ENCODE measurements at places on chromosomes 2 and 18.
A peak's percentile ranks its signal among the peaks of the same experiment; 100 is the strongest.

DNA sequence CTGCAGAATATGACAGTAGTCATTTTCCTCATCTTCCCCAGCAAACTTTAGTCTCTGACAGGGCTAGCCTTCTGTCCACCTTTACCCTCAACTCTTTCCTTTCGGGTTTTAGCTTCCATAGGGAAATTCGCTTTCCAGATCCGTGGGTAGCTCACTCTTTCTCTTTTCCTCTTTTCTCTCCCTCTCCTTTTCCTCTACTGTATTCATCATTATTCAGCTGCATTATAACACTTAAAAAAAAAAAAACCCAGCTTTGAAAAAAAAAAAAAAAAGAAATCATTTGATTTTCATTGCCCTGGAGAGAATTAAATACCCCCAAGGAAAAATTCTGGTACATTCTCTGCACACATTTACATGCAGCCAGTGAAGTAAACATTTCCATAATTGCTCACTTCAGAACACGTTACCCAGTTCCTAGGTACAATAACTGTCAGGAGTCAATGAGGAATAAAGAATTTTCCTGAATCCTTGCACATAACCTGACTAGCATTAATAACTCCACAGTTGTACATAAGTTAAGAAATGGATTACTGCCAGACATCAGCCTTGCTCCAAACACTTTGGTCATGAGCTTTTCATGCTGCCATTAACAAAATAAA, 63.5 kb downstream of the ZNF521 start:
- no peak for DNase-seq

- DNase-seq, result no peak
Measured at GRCh38 chr2:71786291-71787107, 333.1 kb downstream of the DYSF start.

DNA sequence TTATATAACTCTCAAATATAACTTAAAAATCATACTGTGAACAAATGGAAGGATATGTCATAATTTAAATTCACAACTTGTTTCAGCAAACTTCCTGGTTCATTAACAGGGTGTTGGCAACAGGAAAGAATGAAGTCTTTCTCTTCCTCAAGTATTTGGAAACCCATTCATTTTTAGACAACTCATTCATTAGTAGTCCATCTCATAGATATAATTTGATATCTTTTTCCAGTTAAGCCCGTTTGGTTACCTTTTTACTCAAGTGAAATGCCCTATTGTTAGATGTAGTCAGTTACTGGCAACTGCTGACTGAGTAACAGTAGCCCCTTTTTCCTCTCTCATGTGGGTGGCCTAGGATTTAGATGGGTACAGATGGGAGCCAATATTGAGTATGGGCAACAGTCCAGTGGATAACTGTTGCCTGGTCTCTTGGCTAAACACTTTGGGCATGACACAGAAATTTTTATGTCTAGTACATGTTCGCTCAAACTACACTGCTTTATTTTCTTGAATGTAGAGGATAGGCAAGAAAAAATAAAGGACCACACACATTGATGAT, 4.6 kb upstream of the UGP2 start:
- no peak for DNase-seq

DNA sequence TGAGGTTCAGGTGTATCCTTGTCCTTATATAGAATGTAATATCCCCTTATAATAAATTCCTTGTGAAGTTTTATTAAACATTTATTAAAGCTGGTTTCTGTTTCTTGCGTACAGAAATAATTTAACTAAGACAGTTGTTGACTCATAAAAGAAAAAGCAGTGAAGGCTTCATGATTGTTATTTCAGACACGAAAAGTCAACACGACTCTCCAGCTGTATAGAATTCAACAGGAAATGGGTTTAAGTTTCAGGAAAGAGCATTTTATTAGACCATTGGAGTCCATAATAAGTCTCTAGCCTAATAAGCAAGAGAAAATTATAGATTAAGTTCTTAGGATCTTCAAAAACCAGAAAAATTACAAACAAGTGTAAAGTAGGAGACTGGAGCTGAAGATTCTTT, 62.2 kb downstream of the KCNE4 start:
- no peak for DNase-seq

DNA sequence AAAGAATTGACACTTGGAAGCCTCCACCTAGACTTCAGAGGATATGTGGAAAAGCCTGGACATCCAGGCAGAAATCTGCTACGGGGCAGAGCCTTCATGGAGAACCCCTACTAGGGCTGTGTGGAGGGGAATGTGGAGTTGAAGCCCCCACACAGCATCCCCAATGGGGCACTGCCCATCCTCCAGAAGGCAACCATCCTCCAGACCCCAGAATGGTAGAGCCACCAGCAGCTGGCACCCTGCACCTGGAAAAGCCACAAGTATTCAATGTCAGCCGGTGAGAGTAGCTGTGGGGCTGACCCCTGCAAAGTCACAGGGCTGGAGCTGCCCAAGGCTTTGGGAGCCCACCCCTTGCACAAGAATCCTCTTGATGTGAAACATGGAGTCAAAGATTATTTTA, 53.6 kb upstream of the SNTG2 start:
- no peak for DNase-seq

GRCh38 chr18:62914871-62915392, 199.6 kb downstream of the PHLPP1 start:
- no peak for DNase-seq

DNA sequence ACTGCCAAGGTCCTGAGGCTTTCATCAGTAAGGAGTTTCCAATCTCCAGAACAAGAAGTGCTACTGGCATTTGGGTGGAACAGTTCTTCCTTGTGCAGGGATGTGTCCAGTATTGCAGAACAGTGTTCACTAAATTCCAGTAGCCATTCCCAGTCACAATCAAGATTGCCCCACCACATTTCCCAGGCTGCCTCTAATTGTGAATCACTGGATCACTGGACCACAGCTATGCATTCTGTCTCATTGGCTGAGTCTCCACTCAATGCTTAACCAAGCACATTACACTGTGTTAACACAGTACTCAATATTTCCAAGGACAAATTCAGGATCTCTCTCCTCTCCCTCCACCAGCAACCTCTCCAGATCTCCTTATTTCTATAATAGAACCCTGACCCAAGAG, 160.2 kb upstream of the CCDC150 start:
- no peak for DNase-seq

GRCh38 chr2:219197388-219197787, 9.2 kb upstream of the ZFAND2B start:
- DNase-seq, result no peak

DNA sequence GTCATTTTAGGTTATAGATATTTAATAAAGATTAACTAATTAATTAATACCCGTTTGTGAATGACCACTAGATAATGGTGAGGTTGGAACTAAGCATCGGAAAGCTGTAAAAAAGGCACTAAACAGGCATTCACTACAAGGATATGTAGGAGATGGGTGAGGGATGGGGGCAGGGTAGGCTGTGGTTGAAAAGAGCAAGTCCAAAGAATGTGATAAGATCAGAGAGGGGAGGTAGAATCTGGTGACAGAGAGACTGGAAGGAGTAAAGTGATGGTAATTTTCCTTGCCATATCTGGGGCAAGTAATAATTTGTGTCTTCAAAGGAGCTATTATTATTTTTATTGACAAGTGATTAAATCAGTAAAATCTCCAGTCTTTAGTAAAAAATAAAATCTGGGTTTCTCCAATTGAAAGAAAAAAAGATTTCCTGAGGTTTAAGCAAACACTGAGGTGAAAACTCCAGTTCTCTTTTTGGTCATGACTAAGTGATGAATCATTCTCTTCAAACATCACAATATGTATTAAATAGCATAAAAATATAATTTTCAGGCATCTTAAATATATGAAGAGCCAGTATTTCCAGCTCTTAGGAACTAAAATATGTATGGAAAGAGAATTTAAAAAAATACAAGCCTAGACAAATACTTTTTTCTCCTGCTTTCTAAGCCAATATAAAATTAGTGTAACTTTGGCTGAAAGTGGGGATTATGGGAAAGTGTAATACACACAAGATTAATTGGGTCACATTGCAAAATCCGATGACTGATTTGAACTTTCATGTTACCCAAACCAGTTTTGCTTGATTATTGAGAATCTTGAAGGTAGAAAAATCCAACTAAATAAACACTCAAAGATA, 259.1 kb upstream of the RBMS1 start:
- DNase-seq, result no peak

- DNase-seq, result no peak
Measured at GRCh38 chr2:209986415-209986814, 16.0 kb upstream of the RPE start.

- no peak for DNase-seq
Measured at GRCh38 chr18:28723506-28723905, 546.6 kb upstream of the CDH2 start.

GRCh38 chr2:98515250-98515991, 70.8 kb downstream of the INPP4A start:
- DNase-seq, result no peak

DNA sequence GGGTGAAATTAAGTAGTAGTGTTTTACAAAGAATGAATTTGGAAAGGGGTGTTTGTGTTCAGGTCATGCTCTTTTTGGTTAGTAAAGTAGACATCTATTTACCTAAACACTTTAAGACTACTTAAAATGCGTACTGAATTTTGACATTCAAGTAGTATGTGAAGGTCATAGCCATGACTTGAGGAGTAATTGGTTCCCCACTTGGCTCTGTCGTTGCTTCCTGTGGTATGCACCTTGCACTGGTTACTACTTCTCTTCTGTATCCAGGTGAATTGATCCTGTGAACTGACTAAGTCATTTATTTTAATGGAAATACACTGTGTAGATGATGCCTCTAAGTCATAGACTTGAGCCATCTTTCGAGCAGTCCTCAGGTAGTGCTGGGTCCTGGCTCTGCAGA, 97.9 kb downstream of the ITGB1BP1 start:
- no peak for DNase-seq

DNA sequence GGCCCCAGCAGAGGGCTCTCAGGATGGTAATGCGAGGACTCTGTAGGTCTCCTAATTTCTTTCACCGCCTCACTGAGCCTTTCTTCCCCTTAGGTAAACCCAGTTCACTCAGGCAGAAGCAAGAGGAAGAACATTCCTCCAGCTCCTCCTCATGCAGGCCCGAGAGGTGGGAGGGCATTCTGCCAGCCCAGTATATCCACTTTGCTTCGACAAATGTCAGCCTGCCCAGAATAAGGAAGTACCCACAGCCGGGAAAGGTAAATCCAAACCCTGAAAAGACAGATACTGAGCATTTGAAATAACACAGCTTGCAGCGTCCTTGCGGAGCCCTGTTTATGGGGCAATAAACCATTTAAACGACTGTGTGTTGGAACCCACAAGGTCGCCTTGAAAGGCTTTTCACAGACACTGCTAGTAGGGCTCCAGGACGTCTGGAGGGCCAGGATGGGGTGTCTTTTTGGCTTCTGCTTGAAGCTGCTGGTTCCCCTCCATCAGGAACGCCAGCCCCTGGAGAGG, 63.0 kb upstream of the STPG4 start:
- DNase-seq, result no peak

GRCh38 chr2:29834624-29835023, 86.8 kb downstream of the ALK start:
- no peak for DNase-seq

GRCh38 chr18:64100116-64100922, 48.6 kb downstream of the LINC00305 start:
- no peak for DNase-seq

- no peak for DNase-seq
Measured at GRCh38 chr2:17792515-17792914, 23.7 kb upstream of the MSGN1 start.

- DNase-seq, result no peak
Measured at GRCh38 chr18:12586956-12587355, 71.0 kb downstream of the SPIRE1 start.

GRCh38 chr2:85410584-85411404, 628 bp upstream of the CAPG start:
- DNase-seq, result no peak

- DNase-seq, result no peak
Measured at GRCh38 chr2:112891385-112891831, 19.6 kb upstream of the IL37 start.

GRCh38 chr2:16626497-16626896, 39.1 kb downstream of the CYRIA start:
- no peak for DNase-seq

- DNase-seq, result no peak
Measured at GRCh38 chr2:47437287-47437686, 34.3 kb downstream of the MSH2 start.

- no peak for DNase-seq
Measured at GRCh38 chr18:4847056-4847455, 350.0 kb downstream of the AKAIN1 start.

- no peak for DNase-seq
Measured at GRCh38 chr2:185472574-185472973, 266.0 kb upstream of the FSIP2 start.

DNA sequence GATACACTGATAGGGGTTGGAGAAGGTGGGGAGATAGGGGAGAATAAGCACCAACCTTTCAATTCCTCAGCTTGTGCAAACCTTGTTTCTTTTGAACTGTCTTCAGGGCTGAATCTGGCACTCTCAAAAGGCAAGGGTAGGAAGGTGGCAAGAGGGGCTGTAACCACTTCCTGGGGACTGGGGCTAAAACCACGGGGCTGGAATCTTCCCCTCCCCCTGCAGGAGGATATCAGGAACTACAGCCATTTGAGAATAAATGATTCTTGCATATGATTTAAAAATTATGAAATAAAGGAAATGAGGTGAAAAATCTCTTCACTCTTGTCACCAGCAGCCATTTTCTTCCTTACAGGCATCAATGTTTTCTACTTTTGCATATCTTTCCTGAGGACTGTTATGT, 50.8 kb downstream of the ATOH8 start:
- DNase-seq, result no peak

GRCh38 chr2:23603581-23603980, 218.6 kb downstream of the KLHL29 start:
- no peak for DNase-seq

DNA sequence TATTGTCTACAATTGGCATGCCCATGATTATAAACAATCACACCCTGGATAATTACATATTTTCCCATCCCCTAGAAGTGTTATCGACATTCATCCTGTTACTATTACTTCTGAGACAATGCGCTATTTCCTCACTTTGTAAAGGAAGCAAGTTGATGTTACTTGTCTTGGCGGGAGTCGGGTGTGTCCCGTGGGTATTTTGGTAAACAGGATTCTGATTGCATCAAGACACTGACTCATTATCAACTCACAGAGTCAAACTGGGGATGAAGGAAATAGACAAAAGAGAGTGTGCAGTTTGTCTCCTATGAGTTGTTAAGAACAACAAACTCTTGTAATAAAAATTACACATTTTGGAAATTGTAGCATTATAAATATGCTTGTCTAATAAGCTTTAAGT, 142.7 kb downstream of the GALR1 start:
- DNase-seq, result no peak

- DNase-seq, result no peak
Measured at GRCh38 chr18:36942264-36942663, 113.3 kb downstream of the KIAA1328 start.

- no peak for DNase-seq
Measured at GRCh38 chr2:45439788-45440773, 171.0 kb downstream of the SRBD1 start.

- DNase-seq, result peak; percentile 8
Measured at GRCh38 chr2:202032846-202033316, 774 bp upstream of the FZD7 start.

- peak; percentile 11 for DNase-seq
Measured at GRCh38 chr2:131105950-131106801, 1.0 kb downstream of the PLEKHB2 start.
